ENCODE measurements at places on chromosomes 6 and 20.

DNA sequence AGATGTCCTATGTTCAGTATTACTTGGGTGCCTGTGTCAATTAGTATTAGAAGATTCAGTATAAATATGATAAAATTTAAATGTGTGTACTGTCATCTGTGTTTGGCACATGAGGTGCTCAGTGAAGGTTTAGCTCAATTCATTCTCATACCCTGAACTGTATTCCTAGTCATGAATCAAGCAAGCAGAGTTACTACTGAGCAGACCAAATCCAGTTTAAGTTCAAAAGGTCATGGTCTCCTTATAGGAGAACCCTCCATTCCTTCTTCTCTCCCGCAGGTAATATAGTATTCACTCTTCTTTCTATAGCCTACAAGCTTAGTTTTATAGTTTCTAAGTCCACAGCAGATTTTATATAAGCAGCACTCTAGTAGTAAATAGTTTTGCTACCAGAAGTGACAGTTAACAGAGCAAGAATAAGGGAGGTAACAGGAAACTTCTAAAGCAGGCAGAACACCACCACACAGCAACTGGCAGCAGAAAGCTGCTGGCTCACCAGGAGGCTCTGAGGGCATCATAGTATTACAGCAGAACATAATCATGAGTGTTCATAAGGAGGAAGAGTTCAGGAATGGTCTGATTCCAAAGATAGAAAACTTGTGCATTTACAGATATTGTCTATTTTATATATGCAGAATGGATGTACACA is 133.2 kb downstream of the SLC16A10 start:
- DNase-seq: no peak

- DNase-seq: no peak
Observed at GRCh38 chr20:33540427-33540826, 50.5 kb downstream of the CBFA2T2 start.

DNA sequence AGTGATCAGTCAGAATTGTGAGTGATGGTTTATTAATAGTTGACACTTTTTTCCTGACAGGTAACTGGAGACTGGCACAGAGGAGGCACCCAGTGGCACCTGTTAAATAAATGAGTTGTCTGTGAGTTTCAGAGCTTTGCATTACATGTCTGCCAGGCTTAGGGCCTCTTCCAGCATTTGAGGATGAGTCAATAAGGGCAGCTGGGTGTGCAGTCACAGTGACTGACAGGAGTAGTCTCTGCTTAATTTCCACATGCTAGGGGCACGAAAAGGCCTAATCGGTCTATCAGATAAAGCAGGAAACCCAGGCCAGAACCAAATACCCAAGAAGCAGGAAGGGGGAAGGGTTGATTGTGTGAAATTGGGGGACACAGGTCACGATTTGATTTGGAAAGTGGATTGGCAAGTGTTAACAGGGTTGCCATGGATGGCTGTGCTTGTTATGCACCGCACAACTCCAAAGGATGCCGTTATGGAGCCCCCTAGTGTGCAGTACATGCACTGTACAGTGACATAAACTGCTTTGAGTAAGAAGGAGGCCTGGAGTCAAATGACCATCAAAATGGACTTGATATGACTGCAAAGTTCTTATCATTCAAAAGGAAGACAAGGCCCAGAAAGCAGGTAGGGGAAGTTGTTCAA is 111.9 kb upstream of the GGTLC1 start:
- peak; percentile 65 for DNase-seq

DNA sequence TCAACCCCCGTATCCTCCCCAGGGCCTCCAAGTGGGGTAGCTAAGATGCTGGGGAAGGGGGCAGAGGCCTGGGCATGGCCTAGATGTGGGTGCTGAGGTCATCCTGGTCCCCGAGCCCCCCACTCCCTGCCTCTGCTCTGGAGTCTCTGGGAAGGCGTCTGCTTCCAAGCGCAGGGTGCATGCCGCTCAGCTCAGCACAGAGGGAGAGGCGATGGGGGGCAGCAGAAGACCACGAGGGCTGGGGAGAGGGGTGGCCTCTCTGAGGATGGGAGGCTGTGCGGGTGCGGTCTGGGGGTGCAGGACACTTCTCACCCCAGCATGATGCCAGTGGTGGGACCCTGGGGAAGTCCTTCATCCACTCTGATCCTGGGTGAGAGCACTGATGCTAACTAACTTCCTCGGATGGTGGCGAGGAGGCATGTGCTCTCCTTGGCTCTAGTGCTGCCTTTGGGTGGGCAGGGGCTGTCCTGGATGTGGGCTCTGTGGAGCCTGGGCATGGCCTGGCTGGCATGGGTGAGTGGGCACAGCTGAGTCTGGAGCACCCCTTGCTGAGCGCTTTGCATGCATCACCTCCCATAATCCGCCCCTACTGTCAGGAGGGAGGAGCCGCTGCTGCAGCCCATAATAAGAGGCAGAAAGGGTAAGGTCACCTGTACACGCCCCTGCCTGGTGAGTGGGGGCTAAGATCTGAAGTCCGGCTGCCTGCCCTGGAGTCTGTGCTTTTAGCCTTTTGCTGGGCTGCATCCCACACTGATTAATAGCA is 34.7 kb downstream of the EFCAB8 start:
- DNase-seq: no peak

GRCh38 chr20:61886721-61887595 is 178.7 kb downstream of the TAF4 start:
- DNase-seq: peak; percentile 61

DNA sequence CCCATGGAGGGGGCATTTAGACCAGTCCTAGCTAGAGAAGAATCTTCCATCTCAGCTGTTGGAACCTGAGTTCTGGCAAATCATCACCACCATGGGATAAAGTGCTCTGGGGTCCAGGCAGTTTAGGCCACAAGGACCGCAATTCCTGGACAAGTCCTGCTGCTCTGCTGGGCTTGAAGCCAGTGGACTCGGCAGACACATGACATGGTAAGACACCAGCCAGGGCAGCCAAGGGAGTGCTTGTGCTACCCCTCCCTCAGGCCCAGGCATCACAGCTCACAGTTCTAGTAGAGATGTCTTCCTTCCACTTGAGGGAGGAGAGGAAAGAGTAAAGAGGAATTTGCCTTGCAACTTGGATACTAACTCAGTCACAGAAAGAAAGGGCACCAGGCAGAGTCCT is 246.0 kb downstream of the EYA4 start:
- no peak for DNase-seq

GRCh38 chr20:37928996-37929682 is 26.2 kb downstream of the VSTM2L start:
- no peak for DNase-seq
